ENCODE measurements at places on chromosomes 1 and 21. TPM values are rescaled to one million over a fixed set of nuclear protein-coding genes. Genes with fewer than 3 reads are reported as not detected.

DNA sequence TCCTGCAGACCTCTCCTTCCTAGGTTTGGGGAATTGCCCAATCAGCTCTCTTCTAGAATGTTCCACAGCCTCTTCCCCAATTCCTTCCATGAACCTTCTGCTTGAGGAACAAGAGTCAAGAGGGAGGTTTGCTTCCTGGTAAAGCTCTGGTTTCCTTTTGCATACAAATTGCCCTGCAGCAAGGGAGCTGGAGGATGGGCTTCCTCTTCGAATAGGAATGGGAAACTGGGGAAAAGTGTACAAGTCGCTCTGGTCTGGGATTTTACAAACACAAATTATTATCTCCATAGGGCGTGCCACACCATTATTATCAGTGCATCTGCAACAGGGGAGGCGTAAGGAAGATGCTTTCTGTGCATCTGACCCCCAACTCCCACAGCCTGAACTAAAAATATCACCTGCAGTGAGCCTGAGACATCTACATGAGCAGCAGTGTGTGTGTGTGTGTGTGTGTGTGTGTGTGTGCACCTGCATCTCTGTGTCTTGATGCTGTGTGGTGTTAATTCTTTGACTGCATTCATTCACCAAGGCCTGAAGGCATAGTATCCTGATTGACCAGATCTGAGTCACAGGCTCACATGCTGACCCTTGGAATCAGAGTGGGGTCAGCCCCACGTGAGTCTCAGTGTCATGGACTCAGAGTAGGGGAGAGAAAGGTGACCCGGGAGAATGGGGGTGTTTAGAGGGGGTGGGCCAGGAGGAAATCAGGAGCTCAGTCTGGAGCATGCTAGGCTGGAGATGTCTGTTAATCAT lies 272.9 kb downstream of the KAZN start:
- no peak for DNase-seq

DNA sequence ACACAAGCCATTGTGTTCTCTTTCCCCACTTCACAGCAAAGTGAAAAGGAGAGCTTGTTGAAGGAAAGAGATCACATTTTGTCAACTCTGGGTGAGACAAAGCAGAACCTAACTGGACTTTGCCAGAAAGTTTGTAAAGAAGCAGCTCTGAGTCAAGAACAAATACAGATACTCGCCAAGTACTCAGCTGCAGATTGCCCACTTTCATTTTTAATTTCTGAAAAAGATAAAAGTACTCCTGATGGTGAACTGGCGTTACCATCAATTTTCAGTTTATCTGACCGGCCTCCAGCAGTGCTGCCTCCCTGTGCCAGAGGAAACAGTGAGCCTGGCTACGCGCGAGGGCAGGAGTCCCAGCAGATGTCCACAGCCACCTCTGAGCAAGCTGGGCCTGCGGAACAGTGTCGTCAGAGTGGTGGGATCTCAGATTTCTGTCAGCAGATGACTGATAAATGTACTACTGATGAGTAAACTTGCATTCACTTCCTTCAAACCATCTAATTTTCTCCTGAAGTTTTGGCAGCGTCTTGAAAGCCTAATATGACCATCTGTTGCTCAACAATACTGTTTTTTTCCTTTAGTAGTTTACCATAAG lies 43.7 kb downstream of the BACH1 start:
- peak; percentile 58 for DNase-seq

The TRIM63 gene
- total RNA-seq, result not detected

GRCh38 chr1:84771895-84772294 lies 81.6 kb upstream of the SSX2IP start:
- DNase-seq, result no peak

The EFNA3 gene
- total RNA-seq, result 4.5 TPM

The TEX38 gene
- total RNA-seq, result not detected

GRCh38 chr1:36232212-36233095 lies 8.2 kb downstream of the THRAP3 start:
- no peak for DNase-seq

The SPRR2B gene
- total RNA-seq, result not detected

DNA sequence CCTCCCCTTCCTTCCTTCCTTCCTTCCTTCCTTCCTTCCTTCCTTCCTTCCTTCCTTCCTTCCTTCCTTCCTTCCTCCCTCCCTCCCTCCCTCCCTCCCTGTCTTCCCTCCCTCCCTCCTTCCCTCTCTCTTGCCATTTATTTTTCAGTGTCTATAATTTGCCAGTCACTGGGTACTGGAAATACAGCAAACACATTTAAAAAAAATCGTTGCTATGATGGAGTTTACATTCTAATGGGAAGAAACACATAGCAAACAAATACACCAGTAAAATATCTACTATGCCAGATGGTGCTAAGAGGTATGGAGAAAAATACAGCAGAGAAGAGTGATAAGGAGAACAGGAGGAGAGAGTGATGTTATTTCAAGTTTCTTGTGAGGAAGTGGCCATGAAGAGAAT lies 309.5 kb downstream of the CTH start:
- no peak for DNase-seq

The LIN28A gene
- not detected for total RNA-seq

DNA sequence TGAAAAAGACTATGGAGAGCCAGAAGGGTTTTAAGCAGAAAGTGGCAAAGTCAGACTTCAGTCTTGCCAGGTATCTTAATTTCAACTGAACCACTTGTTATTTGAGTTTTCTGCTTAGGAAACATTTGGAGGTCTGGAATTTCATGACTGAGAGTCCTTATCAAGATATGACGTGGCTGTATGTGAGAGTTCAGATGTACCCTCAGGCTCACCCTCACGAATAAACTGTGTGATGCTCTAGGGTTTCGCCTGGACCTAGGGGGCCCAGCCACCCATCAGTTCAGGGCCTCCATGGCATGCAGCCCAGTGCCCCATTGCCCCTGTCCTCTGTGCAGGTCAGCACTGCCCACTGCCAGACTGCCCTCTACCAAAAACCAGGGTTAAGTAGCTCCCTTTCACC lies 30.6 kb upstream of the TADA1 start:
- no peak for DNase-seq

DNA sequence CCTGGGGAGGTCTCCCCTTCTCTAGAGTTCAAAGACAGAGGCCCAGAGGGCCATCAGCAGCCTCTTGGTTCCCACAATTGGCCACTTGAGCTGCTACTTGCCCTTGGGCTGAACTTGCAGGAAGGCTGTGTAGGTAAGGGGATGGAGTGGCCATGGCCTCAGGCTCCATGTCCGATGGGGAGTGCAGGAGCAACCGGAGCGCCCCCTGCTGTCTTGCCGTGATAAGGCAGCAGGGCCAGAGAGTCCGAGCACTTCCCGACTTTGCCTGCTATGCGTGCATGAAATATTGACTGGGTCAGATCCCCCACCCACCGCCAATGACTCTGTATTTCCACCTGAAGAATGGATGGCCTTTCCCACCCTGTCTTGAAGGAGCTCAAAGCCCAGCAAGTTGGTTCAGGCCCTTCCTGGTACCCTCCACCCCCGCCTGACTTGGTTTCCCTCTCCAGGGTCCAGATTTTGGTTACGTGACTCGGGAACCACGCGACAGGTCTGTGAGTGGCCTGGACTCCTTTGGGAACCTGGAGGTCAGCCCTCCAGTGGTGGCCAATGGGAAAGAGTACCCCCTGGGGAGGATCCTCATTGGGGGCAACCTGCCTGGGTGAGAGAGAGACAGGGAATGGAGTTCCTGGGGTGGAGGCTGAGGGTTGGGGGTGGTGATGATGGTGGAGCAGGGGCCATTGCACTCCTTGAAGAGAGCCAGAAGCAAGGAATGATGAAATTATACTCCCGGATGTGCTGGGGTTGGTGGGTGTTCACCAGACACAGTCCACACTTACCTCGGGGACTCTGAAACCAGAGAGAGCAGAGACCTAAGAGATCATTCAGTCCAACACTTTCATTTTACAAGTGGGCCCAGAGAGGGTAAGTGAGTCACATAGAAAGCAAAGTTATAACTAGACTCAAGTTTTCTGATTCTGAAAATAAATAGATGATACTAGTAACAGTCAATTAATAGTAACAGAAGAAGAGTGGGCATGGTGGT lies 25.6 kb downstream of the PADI3 start:
- DNase-seq, result peak; percentile 47

DNA sequence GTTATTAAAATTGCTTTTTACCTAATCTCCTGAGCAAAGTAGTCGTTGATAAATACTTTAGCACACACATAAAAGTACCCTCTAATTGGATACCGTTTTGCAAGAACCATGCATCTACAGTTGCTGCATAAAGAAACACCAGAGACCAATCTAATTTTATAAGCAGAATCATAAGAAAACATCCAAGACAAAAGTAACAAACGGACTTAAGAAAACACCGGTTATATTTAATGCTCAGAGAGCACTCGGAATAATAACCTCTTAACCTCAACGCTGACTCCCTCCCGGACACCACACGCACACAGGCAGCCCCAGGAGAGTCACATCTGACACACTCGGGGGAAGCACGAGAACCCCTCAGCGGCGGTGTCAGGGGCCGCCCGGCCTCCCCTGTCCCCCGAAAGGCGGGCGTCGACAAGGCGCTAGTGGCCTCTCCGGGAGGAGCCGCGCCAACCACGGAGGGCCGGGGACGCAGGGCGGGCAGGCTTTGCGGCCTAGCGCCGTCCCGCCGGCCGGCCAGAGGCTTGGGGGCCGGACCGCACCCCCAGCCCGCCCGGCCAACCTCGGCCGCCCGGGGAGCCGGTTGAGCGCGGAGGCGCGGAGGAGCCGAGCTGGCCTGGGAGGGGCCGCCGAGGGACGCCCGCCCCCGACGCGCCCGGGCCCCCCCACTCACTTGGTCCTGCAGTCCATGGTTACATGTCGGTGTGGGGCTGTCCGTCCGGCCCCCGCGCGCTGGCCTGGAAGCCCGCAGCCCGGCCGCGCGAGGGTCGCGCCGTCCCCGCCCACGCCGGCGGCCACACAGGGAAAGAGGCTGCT lies 606 bp downstream of the DENND1B start:
- DNase-seq, result peak; percentile 70

DNA sequence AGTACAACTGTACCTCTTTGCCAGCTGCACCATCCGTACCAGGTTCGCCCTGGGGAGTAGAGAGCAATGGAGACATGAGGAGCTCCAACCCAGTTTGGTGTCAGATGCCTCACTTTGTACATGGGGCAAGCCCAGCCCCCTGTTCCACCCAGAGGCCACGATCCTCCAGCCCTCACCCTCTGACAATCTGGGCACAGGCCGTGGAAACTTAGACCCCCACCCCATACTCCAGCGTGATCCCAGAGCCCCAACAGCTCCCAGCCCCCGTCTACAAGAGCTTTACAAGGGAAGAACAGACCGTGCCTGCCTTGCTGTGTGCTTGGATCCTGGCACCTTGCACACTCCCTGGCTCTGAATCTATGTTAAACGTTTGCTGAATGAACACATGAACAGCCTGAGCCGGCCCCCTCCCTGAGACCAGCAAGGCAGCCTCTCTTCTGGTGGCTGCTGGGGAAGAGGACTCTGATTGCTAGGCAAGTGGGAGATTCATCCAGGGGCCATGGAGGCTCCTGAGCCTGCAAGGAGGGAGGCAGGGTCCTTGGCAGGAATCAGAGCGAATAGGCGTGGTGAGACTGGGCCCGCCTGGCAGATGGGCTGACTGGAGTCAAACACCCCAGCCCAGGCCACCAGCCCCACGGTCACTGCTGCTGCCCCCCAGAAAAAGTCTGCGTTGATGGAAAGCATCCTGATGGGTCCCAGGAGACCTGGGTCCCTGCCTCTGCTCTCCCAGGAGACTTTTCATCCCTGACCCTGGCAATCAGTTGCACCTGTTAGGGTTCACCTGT lies 12.5 kb upstream of the PEF1 start:
- DNase-seq, result no peak

- DNase-seq, result no peak
Measured at GRCh38 chr21:43879348-43880110, 14.5 kb downstream of the AGPAT3 start.

The CALML6 gene
- 0.98 TPM for total RNA-seq

The SPRR2G gene
- total RNA-seq, result not detected

The MPL gene
- total RNA-seq, result not detected

DNA sequence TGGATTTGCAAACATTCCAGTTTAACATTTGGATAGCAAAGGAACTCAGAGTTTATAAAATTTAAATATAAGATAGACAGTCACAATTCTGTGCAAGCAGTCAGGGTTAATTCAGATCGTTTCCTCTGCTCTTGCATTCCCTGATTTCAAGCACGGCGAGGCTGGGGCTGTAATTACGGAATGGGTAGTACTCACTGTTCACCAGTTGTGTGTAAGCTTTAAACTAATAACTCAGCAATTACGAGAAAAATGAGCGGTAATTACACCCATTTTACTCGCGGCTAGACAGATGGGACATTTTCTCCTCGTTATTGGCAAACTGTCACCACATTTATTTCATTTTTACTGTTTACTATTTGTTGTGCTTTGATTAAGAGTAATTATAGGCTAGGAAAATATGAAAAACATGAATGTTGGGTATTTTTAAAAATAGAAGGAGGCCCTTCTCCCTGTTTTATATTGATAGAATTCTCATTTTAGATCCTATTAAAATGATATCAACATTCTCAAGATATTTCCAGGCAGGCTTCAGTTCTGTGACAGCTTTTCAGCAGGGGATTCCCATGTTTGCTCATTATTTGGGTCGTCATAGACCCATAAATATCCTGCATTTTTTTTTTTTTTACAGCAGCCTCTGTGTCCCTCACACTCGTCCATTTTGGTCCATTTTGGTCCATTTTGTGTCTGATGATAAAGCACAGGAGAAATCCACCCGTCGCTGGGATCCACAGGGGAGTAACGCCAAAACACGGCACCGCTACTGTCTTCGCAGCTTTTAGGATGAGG lies 208.3 kb downstream of the DSCAM start:
- DNase-seq, result no peak

Data from activated naive CD8-positive, alpha-beta T cell treated with anti-CD3 and anti-CD28 coated beads for 36 hours (primary cell).